ENCODE measurements at places on chromosomes 3 and 15.

DNA sequence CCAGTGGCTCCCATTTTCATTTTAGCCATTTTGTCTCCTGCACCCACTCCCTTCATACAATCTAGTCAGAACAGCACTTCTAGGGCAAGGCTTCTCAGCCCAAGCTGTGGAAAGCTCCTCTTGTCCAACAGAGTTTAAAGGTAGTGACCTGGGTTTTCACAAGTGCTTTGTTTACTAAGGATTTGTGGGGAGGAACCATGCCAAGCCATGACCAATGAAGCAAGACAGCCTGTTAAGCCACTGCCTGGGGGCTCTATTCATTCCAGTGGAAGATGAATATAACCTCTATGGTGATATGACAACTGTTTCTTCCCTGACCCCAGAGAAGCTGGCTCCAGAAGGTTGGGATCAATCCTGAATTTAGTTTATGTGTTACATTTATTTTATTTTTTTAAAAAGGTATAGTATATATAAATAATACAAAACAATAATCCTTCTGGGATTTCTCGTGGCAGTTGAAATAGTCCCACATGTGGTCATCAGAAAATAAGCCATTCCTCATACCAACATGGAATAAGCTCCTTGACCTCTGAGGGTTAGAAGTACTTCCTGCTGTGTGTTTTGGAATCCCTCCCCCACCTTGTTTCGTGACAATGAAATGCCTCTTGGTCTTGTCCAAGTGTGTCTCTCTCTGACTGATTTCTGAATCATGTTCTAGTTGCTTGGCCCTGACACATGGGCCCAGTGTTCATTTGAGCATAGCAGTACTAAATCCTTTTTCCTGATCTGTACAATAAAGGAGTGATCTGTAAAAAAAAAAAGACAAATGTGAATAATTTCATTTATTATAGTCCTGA, 13.3 kb upstream of the THUMPD3 start:
- no peak for DNase-seq

GRCh38 chr3:76321614-76322013, 536.3 kb upstream of the ZNF717 start:
- no peak for DNase-seq

- no peak for DNase-seq
Measured at GRCh38 chr15:56234804-56235203, 8.9 kb downstream of the RFX7 start.

- DNase-seq, result no peak
Measured at GRCh38 chr3:160180581-160181216, 44.5 kb upstream of the C3orf80 start.

DNA sequence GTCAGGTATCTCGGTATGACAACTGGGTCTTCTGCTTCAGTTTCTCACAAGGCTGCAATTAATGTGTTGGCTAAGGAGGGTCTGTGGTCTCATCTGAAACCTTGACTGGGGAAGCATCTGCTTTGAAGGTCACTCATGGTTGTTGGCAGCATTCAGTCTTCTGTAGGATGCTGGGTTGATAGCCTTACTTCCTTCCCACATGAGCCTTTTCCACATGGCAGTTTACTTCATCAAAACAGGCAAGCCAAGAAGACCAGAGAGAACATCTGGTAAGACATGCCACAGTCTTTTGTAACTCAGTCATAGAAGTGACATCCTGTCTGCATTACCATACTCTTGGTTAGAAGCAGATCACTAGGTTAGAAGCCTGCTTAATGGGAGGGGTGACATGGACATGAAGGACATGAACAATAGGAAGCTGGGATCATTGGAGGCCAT, 49.5 kb downstream of the CMC1 start:
- no peak for DNase-seq

DNA sequence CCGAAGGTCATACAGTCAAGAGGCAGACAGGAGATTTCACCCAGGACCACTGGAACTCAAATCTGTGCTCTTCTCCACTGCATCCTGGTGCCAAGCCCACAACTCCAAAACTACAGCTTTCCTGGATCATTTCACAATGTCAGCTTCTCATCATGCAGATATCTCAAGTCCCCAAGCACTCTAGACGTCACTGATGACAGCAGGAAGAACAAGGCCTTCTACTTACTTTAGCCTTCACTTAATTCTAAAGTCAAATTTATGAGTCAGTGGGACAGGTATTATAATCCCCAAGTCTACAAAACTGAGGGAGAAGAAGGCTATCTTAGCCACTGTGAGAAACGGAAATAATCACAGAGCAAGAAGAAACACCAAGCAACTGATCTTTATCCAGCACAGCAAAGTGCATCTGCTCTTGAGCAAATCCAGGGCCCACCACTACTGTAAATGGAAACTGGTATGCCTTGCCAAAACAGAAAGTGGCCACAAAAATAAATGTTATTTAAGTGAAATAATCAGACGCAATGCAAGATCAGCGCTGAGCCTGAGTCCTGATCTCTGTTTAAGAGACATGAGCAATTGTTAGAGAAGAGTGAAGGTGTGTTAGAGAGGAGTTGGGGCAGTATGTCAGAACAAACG, 928 bp downstream of the RAD18 start:
- DNase-seq, result no peak

DNA sequence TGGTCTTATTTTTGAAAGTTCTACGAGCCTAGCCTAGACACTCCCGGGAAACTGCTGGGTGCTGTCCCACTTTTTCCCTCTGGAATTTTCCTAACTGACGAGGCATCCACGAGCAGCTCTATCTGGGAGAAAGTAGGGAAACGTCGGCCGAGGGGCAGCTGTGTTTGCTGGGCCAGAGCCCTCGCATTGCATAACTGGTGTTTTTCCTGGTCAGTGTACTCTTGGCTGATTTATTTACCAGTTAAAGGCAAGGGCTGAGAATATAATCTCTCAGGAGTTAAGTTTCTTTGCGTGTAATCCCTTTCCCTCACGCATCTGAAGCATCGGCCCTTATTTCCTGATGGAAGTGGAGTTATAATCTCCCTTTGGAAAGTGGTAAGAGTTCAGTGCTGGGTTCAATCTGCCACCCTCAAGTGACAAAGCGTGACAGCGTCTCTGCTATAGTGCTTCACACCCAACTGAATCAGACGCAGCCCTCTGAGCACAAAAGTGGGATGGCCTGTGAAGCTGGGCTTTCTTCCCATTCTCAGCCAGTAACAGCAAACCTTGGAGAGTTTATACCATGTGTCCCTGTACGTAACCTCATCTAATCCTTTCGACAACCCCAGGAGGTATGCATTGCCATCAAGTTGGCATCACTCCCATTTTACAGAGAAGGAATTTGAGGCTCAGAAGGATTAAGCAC, 311.5 kb downstream of the RORA start:
- DNase-seq, result no peak

DNA sequence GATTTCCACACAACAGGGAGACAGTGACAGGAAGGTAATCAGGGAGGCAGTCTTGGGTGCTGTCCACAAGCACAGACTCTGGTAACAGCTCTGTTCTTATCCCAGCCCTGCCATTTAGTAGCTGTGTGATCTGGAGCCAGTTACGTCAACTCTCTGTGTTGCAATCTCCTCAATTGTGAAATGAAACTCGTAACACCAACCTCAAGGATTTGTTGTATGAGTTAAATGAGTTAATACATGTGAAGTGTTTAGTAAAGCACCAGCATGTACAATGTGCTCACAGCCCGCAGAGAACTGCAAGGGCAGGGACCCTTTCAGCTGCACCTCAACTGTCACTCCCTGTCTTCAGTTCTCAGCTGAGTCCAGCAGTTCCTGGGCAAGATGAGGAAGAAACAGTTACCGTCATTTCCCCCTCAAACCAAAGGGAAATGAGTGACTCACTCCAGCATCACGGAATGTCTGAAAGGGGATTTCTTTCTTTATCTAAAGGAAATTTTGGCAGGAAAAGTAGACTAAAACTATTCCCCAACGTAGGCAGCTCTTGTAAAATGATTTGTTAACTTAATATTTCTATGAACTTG, 39.9 kb upstream of the MB21D2 start:
- no peak for DNase-seq

GRCh38 chr3:141146979-141147470, 84.6 kb upstream of the PXYLP1 start:
- DNase-seq, result no peak

GRCh38 chr3:31295150-31295765, 237.5 kb upstream of the STT3B start:
- no peak for DNase-seq

GRCh38 chr15:73366766-73367623, 1.8 kb downstream of the HCN4 start:
- DNase-seq, result no peak

DNA sequence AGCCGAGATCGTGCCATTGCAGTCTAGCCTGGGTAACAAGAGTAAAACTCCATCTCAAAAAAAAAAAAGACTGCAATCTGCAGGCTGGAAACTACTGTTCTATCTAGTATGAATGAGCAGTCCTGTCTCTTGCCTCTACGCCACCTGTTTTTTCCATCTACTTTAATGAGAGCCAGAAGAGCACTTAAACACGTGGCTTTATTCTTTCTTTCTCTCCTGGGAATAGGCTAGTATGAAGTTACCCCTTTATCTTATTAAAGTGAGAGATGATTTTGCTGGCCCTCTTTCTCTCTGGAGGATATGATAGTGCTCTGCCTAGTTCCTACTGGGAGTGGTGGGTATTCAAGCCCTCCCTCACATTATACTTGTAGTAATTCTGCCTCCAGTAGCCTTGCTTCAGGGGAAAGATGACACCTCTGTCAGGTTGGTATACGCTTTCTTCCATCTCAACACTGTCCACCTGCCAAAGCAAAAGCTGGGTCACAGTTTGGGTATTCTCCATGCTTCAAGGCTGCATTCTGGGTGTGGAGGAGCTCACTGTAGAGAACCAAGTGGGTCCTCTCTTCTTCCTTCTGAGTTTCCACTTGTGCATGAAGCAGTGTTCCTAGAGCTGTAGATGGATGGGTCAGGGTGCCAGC, 17.8 kb downstream of the MAPKBP1 start:
- DNase-seq, result no peak

DNA sequence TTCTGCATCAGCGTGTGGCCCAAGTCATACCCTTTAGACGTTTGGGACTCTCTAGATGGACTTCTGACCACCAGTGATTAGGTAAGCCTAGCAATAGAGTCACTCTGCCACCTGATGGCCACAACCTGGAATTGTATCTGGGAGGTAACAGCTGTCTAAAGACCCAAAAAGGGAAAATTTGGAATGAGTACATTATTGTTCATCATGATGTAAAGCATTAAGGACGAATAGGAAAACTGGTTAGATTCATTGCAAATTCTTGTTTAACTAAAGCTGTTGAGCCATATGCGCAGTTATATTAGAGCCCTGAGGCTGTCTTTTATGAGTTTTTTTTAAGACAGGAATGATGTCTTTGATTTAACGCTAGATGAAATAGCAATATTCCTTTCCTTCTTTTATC, 63.6 kb downstream of the FAM81A start:
- no peak for DNase-seq

GRCh38 chr3:28746990-28747389, 398.4 kb upstream of the AZI2 start:
- DNase-seq, result no peak

- DNase-seq, result no peak
Measured at GRCh38 chr3:127646501-127647046, 17.6 kb downstream of the PODXL2 start.

- no peak for DNase-seq
Measured at GRCh38 chr3:25349095-25349494, 79.0 kb upstream of the RARB start.

DNA sequence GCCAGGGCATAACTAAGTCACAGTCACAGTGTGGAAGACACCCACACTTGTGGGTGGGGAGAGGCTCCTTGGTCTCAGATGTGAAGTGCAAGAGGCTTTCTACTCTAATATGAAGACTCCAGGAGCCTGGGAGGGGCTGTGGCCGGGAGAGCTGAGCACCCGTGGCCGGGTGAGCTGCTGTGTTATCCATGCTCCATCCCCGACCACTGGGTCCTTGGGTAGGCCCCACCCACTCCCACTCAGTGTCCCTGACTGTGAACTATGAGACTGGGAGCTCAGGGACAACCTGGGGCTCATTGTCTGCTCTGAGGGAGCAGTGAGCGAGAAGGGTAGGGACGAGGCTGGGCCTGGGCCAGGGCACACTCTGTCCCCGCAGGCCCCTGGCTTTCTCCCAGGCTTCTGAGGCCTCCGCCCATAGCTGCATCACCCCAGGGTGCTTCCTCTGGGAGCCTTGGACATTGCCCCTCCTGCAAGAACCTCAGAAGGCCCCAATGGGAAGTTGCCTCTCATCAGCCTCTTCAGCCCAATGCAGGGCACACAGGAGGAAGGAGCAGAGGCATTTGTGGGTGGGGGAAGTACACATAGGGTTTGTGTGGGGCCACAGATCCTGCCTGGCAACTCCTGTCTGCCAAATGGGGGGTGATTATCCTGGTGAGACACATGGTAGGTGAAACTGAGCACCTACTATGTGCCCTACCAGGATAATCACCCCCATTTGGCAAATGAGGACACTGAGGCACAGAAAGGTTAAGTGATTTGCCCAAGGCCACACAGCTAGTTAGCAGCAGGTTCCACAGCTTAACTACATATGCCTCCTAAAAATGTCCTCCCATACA, 2.4 kb downstream of the ANPEP start:
- no peak for DNase-seq

- no peak for DNase-seq
Measured at GRCh38 chr3:175105066-175105465, 245.9 kb downstream of the NAALADL2 start.

- DNase-seq, result no peak
Measured at GRCh38 chr15:57495041-57495440, 96.7 kb upstream of the MYZAP start.

DNA sequence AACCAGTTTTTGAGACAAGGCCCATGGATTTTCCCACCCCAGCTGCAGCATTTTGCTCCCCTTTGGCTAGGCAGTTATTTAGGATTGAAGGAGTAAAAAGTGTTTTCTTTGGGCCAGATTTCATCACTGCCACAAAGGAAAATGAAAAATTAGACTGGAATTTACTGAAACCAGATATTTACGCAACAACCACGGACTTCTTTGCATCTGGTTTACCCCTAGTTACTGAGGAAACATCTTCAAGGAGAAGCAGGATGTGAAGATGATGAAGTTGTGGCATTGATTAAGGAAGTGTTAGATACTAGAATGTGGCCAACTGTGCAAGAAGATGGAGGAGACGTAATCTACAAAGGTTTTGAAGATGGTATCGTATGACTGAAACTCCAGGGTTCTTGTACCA, 165.2 kb upstream of the MYRIP start:
- no peak for DNase-seq

DNA sequence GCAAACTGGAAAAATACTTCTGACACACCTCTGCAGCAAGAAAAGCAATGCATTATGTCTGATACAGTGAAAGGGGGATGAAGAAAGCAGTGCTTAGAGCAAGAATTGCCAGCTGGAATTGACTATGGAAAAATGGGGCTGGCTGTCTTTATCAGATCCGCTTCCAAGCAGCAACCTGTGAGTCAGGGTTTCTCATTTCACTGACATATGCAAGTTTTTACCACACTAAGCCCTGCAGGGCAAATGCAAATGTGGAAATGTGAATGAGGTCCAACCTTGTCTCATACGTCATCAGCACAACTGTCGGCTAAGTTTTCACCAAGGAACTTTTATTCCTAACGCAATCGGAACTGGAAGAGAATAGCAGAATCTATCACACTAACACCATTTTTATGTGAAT, 172.5 kb upstream of the GADL1 start:
- DNase-seq, result no peak
